ENCODE measurements at places on chromosomes 4 and X. TPM values are rescaled to one million over a fixed set of nuclear protein-coding genes. Genes with fewer than 3 reads are reported as not detected.

Gene FGA
- not detected for total RNA-seq

Gene MAP3K15
- total RNA-seq, result 0.69 TPM

Gene ATOH1
- total RNA-seq, result not detected

DNA sequence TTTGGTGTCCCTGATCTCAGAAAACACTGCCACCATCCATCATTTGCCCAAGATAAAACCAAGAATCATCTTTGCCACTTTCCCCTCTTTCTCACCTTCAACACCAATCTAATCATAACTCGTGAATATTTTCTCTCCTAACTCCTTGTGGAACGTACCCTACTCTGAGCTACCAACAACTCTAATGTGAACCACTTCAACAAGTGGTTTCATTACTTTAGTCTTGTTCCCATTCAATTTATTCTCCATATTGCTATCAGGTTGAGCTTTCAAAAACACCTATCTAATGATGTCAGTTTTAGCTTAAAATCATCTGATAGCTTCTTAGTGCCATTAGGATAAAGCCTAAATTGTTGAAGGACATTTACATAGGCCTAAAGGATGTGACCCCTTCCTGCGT, 39.8 kb upstream of the CXorf38 start:
- no peak overlapping the region for H3K27ac ChIP-seq
- no peak for DNase-seq
- H3K36me3 ChIP-seq, result peaks cover 17% of the 10 kb centered on the region
- no peak overlapping the region for H3K4me3 ChIP-seq

DNA sequence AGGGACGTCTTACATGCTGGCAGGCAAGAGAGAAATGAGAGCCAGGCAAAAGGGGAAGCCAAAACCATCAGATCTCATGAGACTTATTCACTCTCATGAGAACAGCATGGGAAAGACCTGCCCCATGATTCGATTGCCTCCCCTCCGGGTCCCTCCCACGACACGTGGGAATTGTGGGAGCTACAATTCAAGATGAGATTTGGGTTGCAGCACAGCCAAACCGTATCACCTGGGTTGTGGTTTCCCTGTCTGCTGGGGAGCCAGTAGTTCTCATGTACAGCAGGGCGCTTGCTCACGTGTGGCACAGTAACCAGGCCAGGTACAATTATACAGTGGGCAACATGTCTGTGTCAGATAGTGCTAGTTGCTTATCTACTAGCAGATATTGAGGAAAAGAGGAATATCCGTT, 11.1 kb upstream of the RS1 start:
- DNase-seq, result no peak
- no peak overlapping the region for H3K27ac ChIP-seq
- no peak overlapping the region for H3K4me3 ChIP-seq
- H3K36me3 ChIP-seq, result no peaks in the 10 kb centered on the region
- H3K27me3 ChIP-seq, result peaks cover 2% of the 10 kb centered on the region
- H3K4me1 ChIP-seq, result no peaks in the 10 kb centered on the region

DNA sequence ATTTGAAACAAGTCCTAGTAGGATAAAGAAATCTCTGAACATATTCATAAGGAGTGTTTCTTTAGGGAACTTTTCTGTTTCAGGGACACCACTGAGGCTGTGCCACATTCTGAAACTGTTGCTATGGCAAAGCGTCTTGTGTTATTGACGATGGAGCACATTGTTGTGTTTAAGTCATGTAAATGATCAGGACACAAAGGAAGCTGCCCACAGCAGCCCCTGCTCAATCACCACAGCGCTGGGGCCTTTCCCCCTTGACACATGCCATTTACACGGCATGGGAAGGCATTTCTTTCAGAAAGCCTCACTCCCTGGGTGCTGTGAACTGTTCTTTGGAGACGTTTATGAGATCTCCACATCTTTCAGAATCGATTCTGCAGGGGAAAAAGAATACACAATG, 39.8 kb upstream of the MID1 start:
- no peaks in the 10 kb centered on the region for H3K4me1 ChIP-seq
- no peak overlapping the region for H3K4me3 ChIP-seq
- no peaks in the 10 kb centered on the region for H3K27me3 ChIP-seq
- no peaks in the 10 kb centered on the region for H3K36me3 ChIP-seq

All from activated CD4-positive, alpha-beta memory T cell treated with anti-CD3 and anti-CD28 coated beads for 36 hours (primary cell).